ENCODE measurements at places on chromosomes 1 and 21. TPM values are rescaled to one million over a fixed set of nuclear protein-coding genes. Genes with fewer than 3 reads are reported as not detected.

The GFI1 gene
- total RNA-seq, result 0.46 TPM

The IVL gene
- not detected for total RNA-seq

The DCST1 gene
- total RNA-seq, result not detected

The IFI44L gene
- 24.5 TPM for total RNA-seq

The LRRC71 gene
- not detected for total RNA-seq

The DISP1 gene
- 6.1 TPM for total RNA-seq

The PLA2G2A gene
- 200 TPM for total RNA-seq

The SPRR3 gene
- not detected for total RNA-seq

The LRRC53 gene
- total RNA-seq, result not detected

The KCNJ6 gene
- not detected for total RNA-seq

The TNFRSF18 gene
- total RNA-seq, result not detected

The ANKRD45 gene
- total RNA-seq, result 0.28 TPM

The CAPN9 gene
- total RNA-seq, result not detected

The SPRR5 gene
- total RNA-seq, result not detected

The LRRC40 gene
- total RNA-seq, result 12.2 TPM

The FAM72D gene
- not detected for total RNA-seq

The USH2A gene
- 3.7 TPM for total RNA-seq

The MSH4 gene
- total RNA-seq, result 0.17 TPM

The PERM1 gene
- total RNA-seq, result 81.3 TPM

The OPRD1 gene
- total RNA-seq, result not detected

The BATF3 gene
- 7.0 TPM for total RNA-seq

The CELA3B gene
- total RNA-seq, result 1.1 TPM

The OR2L13 gene
- total RNA-seq, result not detected

The S100A12 gene
- 0.64 TPM for total RNA-seq

The TRIM46 gene
- not detected for total RNA-seq

The TSTD1 gene
- 15.5 TPM for total RNA-seq

The LSS gene
- total RNA-seq, result 55.1 TPM

The LY9 gene
- total RNA-seq, result 0.46 TPM

The CDC20 gene
- total RNA-seq, result 0.72 TPM

The MPL gene
- total RNA-seq, result 0.56 TPM

The RXFP4 gene
- not detected for total RNA-seq

The WDR77 gene
- 39.0 TPM for total RNA-seq

The C1orf116 gene
- total RNA-seq, result 0.52 TPM

The WLS gene
- total RNA-seq, result 116 TPM

The TMEM269 gene
- total RNA-seq, result not detected

The IL12RB2 gene
- 1.2 TPM for total RNA-seq

The PTAFR gene
- 0.76 TPM for total RNA-seq

The FCRL6 gene
- not detected for total RNA-seq

The TINAGL1 gene
- total RNA-seq, result 139 TPM

The STK40 gene
- 74.5 TPM for total RNA-seq

The KCNK1 gene
- 29.5 TPM for total RNA-seq
